Skin of body (tissue), 3 donors: ENCODE measurements at places on chromosomes 4 and X. TPM values are rescaled to one million over a fixed set of nuclear protein-coding genes. Genes with fewer than 3 reads are reported as not detected.

GRCh38 chr4:82890528-82890900 lies 439 bp downstream of the SEC31A start:
- DNase-seq = no peak

PRKG2 gene
- 15.0 TPM for total RNA-seq

ZBTB49 gene
- total RNA-seq = 4.6 TPM

HUWE1 gene
- total RNA-seq = 90.4 TPM

DNA sequence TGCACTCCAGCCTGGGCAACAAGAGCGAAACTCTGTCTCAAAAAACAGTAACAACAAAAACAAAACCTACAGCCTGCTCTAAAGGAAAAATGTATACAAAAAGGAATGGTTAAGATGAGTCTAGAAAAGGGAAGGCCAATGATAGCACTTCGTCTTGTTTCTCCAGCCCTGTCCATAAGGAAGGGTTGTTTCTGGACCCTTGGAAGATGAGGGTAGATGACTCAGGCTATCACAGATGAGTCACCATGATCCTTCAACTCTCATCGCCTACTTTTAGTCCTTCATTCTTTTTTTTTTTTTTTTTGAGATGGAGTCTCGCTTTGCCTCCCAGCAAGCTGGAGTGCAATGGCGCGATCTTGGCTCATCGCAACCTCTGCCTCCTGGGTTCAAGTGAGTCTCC lies 8.8 kb downstream of the PLA2G12A start:
- DNase-seq = no peak

GRCh38 chr4:152009983-152010709 lies 249.3 kb upstream of the GATB start:
- DNase-seq = no peak
